Femur (tissue), 1 donor: ENCODE measurements at places on chromosomes 2 and 18.

DNA sequence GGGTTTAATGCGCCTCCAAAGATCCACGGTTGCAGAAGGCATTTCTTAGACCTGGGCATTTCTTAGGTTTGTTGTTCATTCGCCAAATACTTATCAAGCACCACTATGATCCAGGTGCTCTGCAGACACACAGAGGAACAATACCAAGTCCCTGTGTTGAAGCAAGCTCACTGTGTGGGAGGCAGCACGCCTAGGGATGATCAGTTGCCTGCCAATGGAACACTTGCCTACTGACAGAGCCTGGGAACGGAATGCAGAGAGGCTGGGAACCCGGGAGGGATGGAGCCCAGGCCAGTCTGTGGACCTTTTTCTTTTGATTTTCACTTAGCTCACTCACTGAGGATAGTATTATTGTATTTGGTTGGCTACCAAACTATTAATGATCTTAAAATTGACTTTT lies 1.9 kb upstream of the GRP start:
- DNase-seq: no peak

- DNase-seq: peak; percentile 57
Measured at GRCh38 chr2:217361483-217361880, 501.6 kb upstream of the TNP1 start.

- DNase-seq: no peak
Measured at GRCh38 chr2:131056204-131056931, 36.9 kb downstream of the FAM168B start.

GRCh38 chr2:239528883-239529282 lies 128.1 kb upstream of the HDAC4 start:
- DNase-seq: no peak

- no peak for DNase-seq
Measured at GRCh38 chr2:117537032-117537431, 277.5 kb upstream of the DDX18 start.

- no peak for DNase-seq
Measured at GRCh38 chr2:12720278-12720620, 3.5 kb downstream of the TRIB2 start.

DNA sequence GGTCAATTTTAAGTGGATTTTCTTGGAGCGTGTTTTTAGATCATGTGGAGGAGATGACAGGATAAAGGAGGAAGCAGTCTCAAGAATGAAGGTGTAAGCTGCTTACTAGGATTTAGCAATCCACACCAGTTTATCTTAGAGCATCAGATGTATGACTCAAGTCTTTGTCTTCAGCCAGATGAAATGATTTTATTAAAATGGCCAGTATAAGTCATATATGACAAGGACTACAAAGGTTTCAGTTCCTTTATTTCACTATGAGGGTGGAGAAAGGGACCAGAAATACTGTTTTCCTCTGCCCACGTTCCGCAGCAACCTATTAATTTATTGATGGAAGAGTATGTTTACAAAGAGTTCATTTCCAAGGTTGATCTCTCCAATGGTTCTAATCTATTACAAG lies 970.5 kb upstream of the SLC39A10 start:
- no peak for DNase-seq

- DNase-seq: no peak
Measured at GRCh38 chr2:38381381-38382143, 4.5 kb upstream of the ATL2 start.

- DNase-seq: no peak
Measured at GRCh38 chr2:29691391-29691950, 229.9 kb downstream of the ALK start.

GRCh38 chr18:33540392-33540791 lies 37.6 kb upstream of the ASXL3 start:
- DNase-seq: no peak
